GM23338 (cell line): ENCODE measurements at places on chromosomes 5 and 9. TPM values are rescaled to one million over a fixed set of nuclear protein-coding genes. Genes with fewer than 3 reads are reported as not detected.

OMD gene
- 1.1 and 1.3 TPM in 2 replicates for polyA plus RNA-seq

DNA sequence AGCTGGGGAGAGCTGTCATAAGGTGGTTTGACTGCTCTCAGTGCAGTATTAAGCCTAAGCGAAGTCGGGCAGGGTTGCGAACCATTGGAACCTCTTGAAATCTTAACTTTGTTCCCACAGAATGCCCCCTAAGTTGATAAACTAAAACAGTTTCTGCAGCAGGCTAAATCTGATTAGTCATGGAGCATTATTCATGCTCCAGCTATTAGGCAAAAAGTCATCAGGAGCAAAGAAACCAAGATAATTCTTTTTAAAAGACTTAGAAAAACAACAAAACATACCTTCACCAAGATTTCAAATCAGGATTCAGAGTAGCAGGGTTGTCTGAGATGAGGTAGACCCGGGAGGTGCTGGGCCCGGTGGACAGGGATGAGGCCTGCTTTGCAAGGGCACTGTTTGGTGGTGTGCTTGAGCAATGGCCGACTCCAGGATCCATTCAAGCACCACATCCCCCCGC, 69.9 kb upstream of the PLPP1 start:
- no peaks in the 10 kb centered on the region for H3K36me3 ChIP-seq
- DNase-seq, result no peak
- no peak overlapping the region for H3K4me3 ChIP-seq
- H3K27me3 ChIP-seq, result no peaks in the 10 kb centered on the region
- peaks cover 27% of the 10 kb centered on the region for H3K4me1 ChIP-seq

- peak; percentile 54 for DNase-seq
- H3K4me1 ChIP-seq, result peaks cover 4% of the 10 kb centered on the region; the same call in 1 of the 2 replicates
- no peaks in the 10 kb centered on the region for H3K27me3 ChIP-seq
- H3K4me3 ChIP-seq, result no peak overlapping the region
These were observed 21.6 kb upstream of the SVEP1 start for GRCh38 chr9:110601098-110601497.

DNA sequence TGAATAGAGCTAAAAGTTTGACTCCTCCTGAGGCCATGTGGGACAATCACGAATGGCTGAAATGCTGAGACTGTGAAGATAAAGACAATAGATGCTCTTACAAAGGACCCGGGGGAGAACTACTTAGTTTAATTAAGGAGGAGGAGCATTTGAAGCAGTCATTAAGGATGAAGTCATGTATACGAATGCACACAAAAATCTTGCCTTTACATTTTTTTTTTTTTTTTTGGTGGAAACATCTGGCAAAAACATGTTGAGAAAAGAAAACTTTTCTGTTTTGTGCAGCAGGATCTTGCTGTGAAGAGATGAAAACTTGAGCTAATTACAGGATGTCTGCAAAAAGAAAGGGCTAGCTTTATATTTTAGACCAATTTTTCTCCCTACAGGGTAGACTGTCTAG, 42.3 kb upstream of the NR3C1 start:
- H3K27me3 ChIP-seq, result no peaks in the 10 kb centered on the region
- no peak overlapping the region for H3K27ac ChIP-seq
- no peak overlapping the region for H3K4me3 ChIP-seq
- no peak for DNase-seq
- H3K4me1 ChIP-seq, result 0 out of 2 replicates have a peak, but pooled peaks cover 5% of the 10 kb centered on the region

- no peak overlapping the region for H3K4me3 ChIP-seq
- H3K36me3 ChIP-seq, result no peaks in the 10 kb centered on the region
- H3K27me3 ChIP-seq, result no peaks in the 10 kb centered on the region
- no peak overlapping the region for H3K27ac ChIP-seq
- no peaks in the 10 kb centered on the region for H3K4me1 ChIP-seq
- DNase-seq, result no peak
These were observed 13.5 kb downstream of the SH3TC2 start for GRCh38 chr5:149049371-149049781.

- no peak overlapping the region for H3K4me3 ChIP-seq
- H3K36me3 ChIP-seq, result no peaks in the 10 kb centered on the region
- H3K27me3 ChIP-seq, result no peaks in the 10 kb centered on the region
- no peak overlapping the region for H3K27ac ChIP-seq
- H3K4me1 ChIP-seq, result peaks cover 3% of the 10 kb centered on the region; the same call in 1 of the 2 replicates
These were observed 53.6 kb downstream of the IRF1 start for GRCh38 chr5:132436936-132437335.

CARD6 gene
- 0.28 and 0.32 TPM in 2 replicates for polyA plus RNA-seq

DNA sequence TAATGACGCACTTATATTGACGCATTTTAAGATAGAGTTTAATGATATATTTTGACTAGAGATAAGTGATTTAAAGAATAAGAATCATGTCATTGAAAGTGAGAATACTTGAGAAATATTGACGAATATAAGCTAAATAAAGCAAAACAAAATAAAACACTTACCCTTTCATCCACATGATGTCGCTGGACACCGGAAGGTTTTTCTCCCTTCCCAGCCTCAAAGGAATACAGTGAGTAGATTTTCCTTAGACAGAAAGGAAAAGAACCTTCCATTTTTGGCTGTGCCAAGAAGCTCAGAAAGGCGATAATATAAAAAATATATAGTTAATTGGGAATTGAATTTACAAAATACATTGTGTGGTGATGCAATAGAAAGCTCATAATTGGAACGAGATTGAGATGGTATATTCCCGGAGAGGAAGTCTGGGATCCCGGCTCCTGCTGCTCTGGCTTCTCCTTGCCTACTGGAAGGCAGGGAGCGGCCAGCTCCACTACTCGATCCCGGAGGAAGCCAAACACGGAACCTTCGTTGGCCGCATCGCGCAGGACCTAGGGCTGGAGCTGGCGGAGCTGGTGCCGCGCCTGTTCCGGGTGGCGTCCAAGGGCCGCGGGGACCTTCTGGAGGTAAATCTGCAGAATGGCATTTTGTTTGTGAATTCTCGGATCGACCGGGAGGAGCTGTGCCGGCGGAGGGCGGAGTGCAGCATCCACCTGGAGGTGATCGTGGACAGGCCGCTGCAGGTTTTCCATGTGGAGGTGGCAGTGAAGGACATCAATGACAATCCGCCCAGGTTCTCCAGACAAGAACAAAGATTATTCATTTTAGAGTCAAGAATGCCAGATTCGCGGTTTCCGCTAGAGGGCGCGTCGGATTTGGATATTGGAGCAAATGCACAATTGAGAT, at the start of gene PCDHA5:
PCDHA5 (plus strand) TSS at position 239 of the 906 bp plus-strand sequence.
- DNase-seq, result peak; percentile 43
- no peak within 1 kb of the TSS for H3K27ac ChIP-seq
- H3K4me3 ChIP-seq, result no peak within 1 kb of the TSS
- no peaks in the 10 kb centered on the region for H3K36me3 ChIP-seq
- no peaks in the 10 kb centered on the region for H3K27me3 ChIP-seq
- H3K4me1 ChIP-seq, result no peaks in the 10 kb centered on the region

GRCh38 chr9:1554081-1555035, 460.8 kb upstream of the SMARCA2 start:
- H3K4me3 ChIP-seq, result no peak overlapping the region
- DNase-seq, result no peak
- no peak overlapping the region for H3K27ac ChIP-seq
- H3K36me3 ChIP-seq, result no peaks in the 10 kb centered on the region
- H3K4me1 ChIP-seq, result no peaks in the 10 kb centered on the region

RAB24 gene
- polyA plus RNA-seq, result 26.1 and 27.7 TPM in 2 replicates

GRCh38 chr9:76271755-76272154, 122.5 kb downstream of the RFK start:
- DNase-seq, result no peak
- H3K27ac ChIP-seq, result no peak overlapping the region
- no peak overlapping the region for H3K4me3 ChIP-seq
- no peaks in the 10 kb centered on the region for H3K27me3 ChIP-seq

GRCh38 chr5:151332857-151333256, 14.5 kb downstream of the SLC36A2 start:
- no peak for DNase-seq
- no peak overlapping the region for H3K27ac ChIP-seq
- H3K4me1 ChIP-seq, result no peaks in the 10 kb centered on the region
- no peaks in the 10 kb centered on the region for H3K27me3 ChIP-seq

GRCh38 chr5:68757626-68758212, 336.1 kb upstream of the SLC30A5 start:
- no peak overlapping the region for H3K4me3 ChIP-seq
- no peaks in the 10 kb centered on the region for H3K27me3 ChIP-seq
- no peak overlapping the region for H3K27ac ChIP-seq
- H3K4me1 ChIP-seq, result no peaks in the 10 kb centered on the region
- no peak for DNase-seq

FAM153A gene
- polyA plus RNA-seq, result not detected in 2 replicates

MRNIP gene
- polyA plus RNA-seq, result 18.0 and 18.2 TPM in 2 replicates

DNA sequence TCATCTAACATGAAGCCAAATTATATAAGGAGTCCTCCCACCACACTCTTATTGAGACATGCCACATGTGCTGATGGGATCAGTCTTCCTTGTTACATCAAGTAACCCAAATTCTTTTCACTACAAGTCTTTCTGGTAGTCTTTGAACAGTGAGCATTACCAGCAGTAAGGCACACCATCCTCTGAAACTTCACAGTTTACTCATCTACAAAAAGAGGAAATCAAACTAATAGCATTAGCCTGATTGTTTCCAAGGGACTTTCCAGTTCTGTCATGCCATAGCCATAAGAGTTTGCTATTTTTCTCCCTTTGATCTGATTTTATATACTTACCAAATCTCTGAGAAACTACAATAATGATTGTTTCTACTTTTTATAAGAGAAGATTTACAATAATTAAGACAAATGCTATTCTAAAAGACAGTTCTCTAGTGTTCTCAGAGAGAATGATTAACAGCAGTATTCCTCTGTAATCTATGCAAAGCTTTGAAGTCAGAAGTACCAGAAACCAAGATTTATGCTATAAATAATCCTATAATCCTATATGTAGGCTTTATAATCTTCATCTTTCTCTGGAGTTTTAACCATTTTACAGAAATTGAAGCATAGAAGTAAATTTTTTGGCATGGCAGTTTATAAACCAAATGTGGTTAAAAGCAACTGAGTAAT, 166.2 kb upstream of the ACO1 start:
- H3K4me1 ChIP-seq, result peaks cover 20% of the 10 kb centered on the region
- no peaks in the 10 kb centered on the region for H3K27me3 ChIP-seq
- no peak overlapping the region for H3K4me3 ChIP-seq
